ENCODE measurements at places on chromosomes 7 and 10.
A peak's percentile ranks its signal among the peaks of the same experiment; 100 is the strongest.

- no peak for DNase-seq
These were observed 526.9 kb upstream of the VSTM2A start for GRCh38 chr7:54015251-54015650.

DNA sequence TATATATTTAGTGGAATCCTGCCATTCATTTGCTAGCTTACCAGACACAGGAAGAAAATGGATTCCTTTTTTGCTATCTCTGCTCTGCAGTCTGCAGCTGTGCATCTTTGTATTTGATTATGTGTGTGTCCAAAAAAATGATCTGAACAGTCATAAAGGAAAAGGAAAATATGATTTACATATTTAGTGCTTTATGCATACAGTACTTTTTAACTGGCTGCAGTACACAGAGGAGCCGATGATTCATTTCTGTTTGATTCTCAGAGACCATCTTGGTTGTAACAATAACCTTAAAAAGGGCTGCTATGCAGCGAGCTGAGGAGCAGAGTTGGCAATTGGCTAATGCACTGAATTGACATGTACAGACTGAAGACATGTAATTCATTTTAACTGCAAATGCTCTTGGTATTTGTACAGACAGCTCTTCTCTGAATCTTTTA, 151.3 kb upstream of the FZD1 start:
- DNase-seq: no peak

DNA sequence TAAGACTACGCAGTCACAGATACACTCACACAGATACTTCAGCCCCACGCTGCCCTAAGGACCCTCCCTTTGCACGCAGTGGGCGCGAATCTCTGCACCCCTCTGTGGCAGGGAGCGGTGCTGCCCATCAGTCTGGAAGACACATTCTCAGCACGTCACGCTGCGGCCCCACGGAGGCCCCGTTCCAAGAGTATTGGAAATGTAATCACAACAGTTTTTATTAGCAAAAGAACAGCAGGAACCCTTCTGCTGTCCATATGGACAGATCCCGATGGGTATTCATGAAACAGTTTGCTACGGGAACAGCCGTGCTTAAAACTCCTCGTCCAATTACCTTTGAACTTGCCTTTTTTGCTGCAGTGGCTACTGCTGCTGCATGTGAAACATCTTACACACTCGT, 131.0 kb downstream of the RPS24 start:
- DNase-seq: no peak

GRCh38 chr7:54109501-54109900, 432.7 kb upstream of the VSTM2A start:
- no peak for DNase-seq

DNA sequence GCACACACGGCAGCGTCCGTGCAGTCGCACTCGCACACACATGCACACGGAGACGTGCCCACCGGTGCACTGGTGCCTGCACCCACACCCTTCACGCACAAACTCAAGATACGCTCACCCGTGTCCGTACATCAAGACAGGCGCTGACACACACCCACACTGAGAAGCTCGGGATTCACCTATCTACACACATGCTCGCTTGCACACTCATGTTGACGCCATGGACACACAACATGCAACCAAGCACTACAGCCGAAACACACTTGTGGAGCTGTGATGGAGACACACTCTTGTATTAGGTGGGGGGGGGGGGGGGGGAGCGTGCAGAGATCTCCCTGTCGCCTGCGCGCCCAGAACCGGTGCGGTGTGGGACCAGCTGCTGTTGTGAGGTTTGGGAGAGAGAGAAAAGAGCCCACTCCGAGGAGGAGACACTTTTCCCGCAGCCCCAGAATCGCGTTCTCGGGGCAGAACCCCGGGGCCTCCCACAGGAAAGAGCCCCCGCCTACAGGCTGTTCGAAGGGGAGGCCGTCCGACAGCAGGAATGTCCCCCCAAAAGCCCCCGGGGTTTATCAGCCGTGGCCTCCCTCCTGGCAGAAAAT, 605 bp upstream of the NFKB2 start:
- peak; percentile 71 for DNase-seq

DNA sequence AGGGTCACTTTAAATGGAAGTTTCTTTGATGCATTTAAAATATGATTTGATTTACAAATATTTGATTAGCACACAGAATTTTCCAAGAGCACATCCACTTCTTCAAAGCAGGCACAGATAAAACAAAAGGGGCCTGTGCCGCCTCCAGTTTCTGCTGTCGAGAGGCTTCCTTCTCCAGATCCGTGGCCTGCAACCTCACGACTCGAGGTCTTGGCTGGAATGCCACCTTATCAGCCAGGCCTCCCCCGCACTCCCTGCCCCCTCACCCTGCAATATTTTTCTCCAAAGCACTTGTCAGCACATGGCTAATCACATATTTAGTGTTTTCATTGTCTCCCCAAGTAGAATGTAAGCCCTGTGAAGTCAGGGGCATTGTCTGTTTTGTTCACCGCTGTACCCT, 12.5 kb downstream of the PYROXD2 start:
- no peak for DNase-seq

DNA sequence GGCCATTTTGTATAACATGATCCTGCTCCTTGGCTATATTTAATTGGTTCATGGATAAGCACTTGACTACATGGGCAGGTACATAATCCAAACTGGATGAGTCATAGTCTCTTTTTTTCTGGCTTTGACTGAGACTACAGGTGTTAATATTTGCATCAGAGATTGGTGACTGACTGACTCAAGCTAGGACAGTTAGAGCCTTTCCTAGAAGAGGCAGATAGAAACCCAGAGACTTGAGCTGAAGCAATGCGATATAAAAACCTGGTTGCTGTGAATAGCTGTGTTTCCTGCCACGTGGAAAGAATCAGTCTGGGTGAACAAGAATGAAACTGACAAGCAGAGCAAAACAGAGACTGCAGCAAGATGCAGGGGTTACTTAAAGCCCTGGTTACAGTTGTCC, 81.0 kb downstream of the SAMD9 start:
- DNase-seq: peak; percentile 88

- DNase-seq: no peak
These were observed 3.0 kb upstream of the FAM200A start for GRCh38 chr7:99554939-99555338.

GRCh38 chr7:101186844-101187428, 6.8 kb upstream of the NAT16 start:
- no peak for DNase-seq

DNA sequence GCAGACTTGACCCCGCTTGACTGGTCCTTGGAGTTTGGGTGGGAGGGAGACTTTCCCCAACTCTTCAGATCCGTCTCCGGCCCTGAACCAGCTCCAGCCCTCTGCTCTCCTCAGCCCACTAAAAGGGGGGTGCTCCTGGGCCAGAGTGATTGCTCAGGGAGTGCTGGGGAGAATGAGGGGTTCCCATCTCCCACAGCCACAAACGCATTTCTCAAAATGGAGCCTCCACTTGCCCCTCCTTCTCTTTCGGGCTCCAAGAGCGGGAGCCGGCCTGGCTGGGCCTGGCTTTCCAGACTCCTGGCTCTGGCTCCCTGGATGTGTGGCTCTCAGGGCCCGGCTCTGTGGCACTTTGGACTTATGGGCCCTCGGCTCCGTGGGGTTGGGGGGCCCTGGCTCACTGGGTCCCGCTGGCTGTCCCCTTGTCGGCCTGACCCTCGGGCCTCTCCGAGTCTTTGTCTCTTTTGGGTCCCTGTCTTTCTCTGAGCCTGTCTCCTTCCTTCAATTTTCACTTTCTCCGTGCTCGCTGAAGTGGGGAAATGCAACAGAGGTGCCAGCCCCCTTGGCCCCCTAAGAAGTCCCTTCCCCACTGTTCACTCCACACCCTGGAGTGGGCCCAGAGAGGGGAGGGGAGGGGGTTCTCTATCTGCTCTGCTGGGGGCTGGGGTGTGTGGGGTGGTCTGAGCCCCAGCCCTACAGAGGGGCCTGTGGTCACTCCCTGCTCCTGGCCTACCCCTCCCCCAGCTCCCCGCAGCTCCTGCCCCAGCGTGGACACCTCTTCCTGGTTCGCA, 713 bp downstream of the LZTS2 start:
- DNase-seq: no peak

DNA sequence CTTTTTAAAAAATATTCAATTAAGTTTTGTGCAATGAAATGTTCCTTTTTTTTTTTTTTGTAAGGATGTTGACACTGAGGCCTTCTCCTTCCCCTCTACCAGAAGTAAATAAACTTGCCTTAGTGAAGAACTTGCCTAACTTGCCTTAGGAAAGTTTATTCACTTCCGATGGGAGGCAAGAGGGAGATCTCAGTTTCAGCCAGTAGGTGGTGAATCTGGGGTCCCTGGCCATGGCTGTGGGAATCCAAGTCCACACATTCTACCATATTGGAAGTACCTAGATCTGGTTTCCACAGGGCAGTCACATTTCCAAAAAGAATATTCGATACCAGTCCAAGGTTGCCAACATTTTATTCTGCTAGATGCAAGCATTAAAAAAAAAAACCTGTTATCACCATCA, 270.9 kb downstream of the CCSER2 start:
- DNase-seq: no peak

GRCh38 chr7:42981601-42982000, 49.4 kb downstream of the MRPL32 start:
- no peak for DNase-seq

DNA sequence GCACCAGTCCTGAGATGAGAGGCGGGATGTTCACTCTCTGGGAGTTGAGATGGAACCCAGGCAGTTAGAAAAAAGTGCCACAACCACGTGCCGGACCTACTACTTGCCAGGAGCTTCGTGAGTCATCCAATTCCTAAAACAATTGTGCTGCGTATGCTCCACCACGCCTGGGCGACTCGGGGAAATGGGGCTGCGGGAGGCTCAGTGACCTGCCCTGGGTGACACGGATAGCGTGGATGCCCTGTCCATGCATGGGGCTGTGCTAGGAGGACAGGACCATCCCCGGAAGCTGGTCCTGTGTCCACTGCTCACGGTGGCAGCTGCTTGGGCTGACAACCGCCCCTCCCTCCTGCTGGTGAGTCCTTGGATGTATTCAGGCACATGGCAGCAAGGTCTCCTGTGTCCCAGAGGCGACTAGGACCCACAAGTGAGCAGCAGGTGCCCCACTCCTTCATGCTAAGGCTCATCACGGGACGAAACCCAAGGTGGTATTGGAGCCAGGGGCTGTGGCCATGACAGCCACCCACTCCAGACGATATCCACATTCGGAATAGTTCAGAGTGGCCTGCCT, 90.4 kb downstream of the BMS1 start:
- no peak for DNase-seq

GRCh38 chr10:115063701-115064658, 29.2 kb upstream of the ATRNL1 start:
- no peak for DNase-seq

DNA sequence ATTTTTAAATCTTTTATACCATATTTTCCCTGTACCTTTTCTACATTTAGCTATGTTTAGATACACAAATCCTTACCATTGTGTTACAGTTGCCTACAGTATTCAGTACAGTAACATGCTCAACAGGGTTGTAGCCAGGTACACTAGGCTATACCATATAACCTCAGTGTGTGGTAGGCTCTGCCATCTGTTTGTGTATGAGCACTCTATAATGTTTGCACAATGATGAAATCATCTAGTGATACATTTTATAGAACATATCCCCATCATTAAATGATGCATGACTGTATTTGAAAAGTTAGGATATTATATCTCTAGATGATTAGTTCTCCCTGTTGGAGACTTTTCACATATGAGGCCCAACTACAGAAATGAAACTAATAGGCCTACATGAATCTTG, 188.6 kb downstream of the STK31 start:
- no peak for DNase-seq

DNA sequence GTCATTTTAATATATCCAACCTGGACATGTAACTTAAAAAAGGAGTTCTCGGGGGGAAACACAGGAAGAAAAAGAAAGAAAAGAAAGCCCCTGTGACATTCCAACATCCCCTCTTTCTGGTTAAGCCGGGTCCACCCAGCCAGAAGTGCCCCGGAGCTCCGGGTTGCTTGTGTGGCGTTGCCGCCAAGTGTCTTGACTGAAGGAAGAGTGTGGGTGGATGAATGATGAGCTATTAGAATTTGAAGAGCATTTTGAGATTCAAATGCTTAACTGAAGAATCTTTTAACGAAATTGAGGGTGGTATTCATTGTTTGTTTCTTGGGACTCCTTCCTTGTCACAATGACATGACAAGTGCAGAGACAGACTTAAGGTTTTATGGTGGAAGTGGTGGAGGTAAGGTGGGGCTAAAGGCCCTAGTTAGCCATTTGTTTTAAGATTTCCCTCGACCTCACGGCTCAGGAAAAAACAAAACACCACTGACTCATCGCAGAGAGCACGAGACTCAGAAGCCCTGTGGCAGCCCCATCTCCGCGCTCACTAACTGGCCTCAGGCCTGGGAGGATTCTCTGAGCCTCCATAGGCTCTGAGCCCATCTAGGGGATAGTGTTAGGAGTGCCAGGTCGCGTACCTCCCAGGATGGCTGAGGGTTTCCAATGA, 1.8 kb upstream of the GLI3 start:
- DNase-seq: no peak

- DNase-seq: peak; percentile 64
These were observed 373 bp downstream of the PAXIP1 start for GRCh38 chr7:155002411-155003091.

All from GM12865 (cell line).